ENCODE measurements at places on chromosomes 2 and 18. TPM values are rescaled to one million over a fixed set of nuclear protein-coding genes. Genes with fewer than 3 reads are reported as not detected.

DNA sequence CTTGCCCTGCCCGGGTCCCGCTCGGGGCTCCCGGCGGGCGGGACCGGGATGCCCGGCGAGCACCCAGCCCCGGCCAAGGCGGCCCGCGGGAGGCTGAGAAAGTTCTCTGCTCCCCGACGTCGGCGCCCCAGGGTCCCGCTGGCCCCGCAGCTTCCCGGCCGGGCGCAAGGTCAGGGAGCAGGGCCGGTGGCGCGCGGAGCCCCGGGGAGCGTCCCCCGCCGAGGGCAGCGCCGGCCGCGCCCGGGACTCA is 331 bp downstream of the SERPINE2 start:
- no peak for DNase-seq
- no peak overlapping the region for H3K27ac ChIP-seq
- peaks cover 34% of the 10 kb centered on the region for H3K27me3 ChIP-seq
- H3K4me1 ChIP-seq = peaks cover 31% of the 10 kb centered on the region
- peaks cover 8% of the 10 kb centered on the region for H3K36me3 ChIP-seq

- no peaks in the 10 kb centered on the region for H3K4me1 ChIP-seq
- no peak overlapping the region for H3K27ac ChIP-seq
- no peak for DNase-seq
- H3K36me3 ChIP-seq = no peaks in the 10 kb centered on the region
- no peak overlapping the region for H3K4me3 ChIP-seq
- H3K27me3 ChIP-seq = no peaks in the 10 kb centered on the region
Observed at GRCh38 chr2:163157891-163158496, 319.4 kb upstream of the KCNH7 start.

CYP1B1 gene
- total RNA-seq = 12.7 TPM

DNA sequence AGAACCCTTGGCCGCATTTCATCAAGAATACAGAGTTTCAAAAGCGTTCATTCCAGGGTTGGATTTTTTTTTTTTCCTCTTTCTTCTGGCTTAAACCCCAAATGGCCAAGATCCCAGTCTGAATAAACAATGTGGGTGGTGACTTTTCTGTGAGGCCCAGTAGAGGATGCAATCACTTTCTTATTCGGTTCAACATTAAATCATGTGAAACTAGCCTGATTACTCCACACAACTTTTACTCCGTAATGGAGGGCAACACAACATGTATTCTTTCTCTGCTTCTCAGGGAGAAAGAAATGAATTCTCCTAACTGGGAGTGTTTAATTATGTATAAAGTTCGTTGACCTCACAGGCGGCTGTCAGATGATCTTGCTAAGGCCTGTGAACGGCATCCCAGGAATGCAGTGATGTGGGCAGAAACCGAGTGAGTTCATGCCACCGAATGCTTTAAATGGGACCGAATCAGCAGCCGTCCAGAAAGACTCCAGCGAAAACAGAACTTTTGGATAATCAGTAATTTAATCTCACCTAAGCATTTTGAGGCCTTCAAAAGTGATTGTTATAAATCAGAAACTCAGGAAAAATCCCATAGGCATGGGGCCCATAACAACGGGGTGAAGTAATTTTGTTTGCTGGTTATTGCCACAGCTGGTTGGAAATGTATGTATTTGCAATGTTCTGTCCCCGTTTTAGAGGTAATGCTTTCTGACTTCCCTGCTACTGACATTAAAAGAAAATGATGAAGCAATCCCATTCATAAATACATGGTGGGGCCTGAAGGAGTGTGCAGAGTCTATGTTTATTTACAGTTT is 81.5 kb downstream of the BCL2 start:
- no peak overlapping the region for H3K27ac ChIP-seq
- no peaks in the 10 kb centered on the region for H3K27me3 ChIP-seq
- peaks cover 61% of the 10 kb centered on the region for H3K36me3 ChIP-seq
- DNase-seq = no peak
